ENCODE measurements at places on chromosomes 11 and 22. TPM values are rescaled to one million over a fixed set of nuclear protein-coding genes. Genes with fewer than 3 reads are reported as not detected.

DNA sequence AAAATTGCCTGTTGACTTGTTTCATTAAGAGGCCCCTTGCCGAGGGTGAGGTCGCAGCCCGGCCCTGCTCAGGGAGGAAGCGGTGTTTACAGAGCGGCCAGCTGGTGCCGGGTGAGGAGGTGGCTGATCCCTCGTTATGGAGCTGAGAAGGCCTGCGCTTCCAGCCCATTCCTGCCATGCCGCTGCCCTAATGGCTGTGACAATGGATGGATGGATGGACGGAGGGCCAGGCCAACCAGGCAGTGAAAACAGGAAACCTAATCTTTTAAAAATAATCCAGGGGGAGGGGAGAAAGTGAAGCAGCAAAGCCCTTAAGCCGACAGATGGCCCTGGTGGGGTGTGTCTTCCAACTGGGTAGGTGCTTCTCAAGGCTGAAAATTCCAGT, 38.5 kb downstream of the BCR start:
- DNase-seq = no peak

- DNase-seq = no peak
Measured at GRCh38 chr11:10314199-10315072, 9.6 kb downstream of the ADM start.

- no peak for DNase-seq
Measured at GRCh38 chr11:99632969-99633368, 612.2 kb downstream of the CNTN5 start.

DNA sequence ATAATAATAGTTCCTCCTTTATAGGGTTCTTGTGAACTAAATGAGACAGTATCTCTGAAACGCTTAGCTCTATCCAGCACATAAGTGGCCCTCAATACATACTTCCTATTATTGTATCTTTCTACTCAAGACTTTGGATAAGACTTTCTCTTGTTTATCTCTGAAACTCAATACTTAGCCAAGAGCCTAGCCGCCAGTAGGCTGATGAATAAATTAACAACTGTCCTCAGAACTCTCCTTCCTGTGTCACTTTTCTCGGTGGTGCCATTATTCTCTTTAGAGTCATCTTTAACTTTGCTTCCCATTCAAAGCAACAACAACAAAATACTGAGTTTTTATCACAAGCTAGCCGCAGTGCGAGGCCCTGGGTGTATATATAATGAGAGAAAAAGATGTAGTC, 86.9 kb downstream of the FAM83F start:
- no peak for DNase-seq

- DNase-seq = no peak
Measured at GRCh38 chr22:38461057-38461413, 6.0 kb upstream of the KCNJ4 start.

DNA sequence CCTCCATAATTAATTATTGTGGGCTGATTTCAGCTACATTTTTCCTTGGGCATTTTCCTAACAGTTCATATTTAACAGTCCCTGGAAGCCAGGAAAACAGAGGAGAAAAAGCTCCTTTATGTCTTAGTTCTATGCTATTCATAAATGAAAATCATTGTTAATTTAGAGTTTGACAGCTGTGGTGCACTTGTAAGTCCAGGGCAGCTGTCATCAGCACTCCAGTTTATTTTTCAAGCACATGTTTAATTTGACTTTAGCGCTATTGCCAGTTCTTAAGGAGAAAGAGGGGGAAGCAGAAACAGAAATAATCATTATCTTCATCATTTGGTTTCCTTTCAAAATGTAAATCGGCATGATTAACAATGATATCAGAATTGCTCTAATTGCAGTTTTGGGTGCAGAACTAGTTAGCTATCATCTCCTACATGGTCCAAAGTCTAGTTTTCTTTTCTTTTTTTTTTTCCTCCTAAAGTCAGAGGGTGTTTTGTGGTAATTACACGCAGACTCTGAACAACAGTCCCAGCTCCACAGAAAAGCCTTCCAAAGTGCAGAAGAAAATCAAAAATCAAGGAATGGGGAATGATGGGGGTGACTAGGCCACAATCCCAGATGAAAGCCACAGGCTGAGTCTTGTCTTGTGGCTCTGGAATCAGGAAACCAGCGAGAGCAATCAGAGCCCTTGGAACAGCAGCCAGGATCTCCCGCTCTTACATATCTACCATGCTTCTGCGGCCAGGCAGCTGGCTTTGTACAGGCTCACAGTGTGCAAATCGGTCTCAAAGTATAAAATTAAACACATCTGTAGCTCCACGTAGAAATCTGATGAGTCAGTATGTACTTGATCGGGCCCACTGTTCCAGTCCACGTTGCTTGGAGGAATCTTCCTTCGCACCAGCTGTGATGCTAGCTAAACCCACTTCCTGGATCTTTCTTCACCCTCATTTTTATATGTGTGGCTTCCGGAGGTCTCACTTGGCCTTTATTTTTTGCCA, 91.9 kb downstream of the SPON1 start:
- no peak for DNase-seq

DNA sequence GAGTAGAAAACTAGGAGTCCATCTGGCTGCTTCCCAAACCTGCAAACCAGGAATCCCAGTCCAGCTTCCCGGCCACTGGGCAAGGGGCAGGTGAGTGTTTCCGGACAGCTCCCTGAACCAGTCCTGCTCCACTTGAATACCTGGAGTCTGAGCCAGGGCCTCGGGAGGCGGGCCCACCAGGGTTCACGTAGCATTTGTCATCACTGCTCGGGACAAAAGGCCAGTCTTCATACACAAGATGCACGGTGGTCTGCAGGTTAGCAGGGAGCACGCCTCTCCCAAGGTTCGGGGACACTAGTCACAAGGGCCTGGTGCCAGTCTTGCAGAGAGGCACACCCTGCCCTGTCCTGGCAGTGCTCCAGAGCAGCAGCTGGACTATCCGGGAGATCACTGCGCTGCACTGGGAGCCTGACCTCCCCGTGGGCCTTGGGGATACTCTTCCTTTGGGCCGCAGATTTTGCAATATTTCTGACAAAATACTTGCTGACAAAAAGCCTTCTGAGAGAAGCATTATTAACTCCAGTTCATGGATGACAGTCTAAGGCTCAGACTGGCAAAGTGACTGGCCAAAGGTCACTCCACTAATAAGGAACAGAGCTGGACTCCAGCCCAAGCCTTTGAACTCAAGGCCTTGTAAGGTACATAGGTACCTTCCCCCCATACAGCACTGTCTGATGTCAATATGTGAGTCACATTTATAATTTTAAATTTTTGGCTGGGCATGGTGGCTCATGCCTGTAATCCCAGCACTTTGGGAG, 25.1 kb downstream of the CD6 start:
- DNase-seq = no peak

DNA sequence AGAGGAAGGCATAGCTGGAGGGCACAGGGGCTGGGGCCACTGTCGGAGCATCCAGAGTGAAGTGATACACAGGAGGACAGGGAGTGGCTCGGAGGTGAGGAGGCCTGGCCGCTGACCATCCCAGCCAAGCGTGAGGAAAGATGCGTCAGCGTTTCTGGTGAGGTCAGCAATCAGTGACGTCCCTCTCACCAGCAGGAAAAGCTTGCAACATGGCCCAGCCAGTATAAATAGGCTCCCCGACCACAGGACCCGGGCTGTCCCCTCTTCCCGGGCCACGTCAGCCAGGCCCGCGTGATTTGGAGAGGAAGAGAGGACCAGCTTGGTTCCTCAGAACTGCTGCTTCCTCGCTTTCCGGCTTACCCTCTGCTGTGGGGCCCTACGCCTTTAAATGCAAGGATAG, 4.2 kb upstream of the OSM start:
- no peak for DNase-seq

- DNase-seq = no peak
Measured at GRCh38 chr11:113806406-113806805, 26.8 kb downstream of the CLDN25 start.

DNA sequence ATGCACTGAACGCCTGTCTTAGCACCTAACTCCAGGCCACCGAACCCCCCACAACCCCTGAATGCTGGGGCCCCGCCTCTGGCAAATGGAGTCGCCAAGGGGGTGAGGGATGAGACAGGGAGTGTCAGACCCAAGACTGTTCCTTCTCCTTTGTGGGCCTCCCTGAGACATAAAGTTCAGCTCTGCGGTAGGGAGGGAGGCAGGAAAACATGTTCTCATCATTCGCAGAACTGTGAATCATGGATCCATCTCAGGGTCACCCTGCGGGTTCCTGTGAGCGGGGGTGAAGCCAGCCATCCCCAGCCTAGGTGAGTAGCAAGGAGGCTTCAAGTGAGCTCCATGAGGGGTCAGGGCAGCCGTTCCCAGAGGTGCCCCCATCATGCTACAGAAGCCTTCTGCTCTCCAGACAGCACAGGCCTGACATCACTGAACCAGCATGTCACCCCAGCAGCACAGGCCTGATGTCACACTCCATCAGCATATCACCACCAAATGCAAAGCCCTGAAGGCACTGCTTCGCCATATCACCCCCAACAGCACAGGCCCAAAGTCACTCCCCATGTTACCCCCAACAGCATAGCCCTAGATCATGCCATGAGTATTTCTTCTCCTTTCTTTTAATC, 27.2 kb downstream of the TMPRSS6 start:
- no peak for DNase-seq

- DNase-seq = no peak
Measured at GRCh38 chr11:131683131-131683530, 312.7 kb downstream of the NTM start.

- DNase-seq = no peak
Measured at GRCh38 chr22:50725597-50725996, 12.4 kb upstream of the ACR start.

DNA sequence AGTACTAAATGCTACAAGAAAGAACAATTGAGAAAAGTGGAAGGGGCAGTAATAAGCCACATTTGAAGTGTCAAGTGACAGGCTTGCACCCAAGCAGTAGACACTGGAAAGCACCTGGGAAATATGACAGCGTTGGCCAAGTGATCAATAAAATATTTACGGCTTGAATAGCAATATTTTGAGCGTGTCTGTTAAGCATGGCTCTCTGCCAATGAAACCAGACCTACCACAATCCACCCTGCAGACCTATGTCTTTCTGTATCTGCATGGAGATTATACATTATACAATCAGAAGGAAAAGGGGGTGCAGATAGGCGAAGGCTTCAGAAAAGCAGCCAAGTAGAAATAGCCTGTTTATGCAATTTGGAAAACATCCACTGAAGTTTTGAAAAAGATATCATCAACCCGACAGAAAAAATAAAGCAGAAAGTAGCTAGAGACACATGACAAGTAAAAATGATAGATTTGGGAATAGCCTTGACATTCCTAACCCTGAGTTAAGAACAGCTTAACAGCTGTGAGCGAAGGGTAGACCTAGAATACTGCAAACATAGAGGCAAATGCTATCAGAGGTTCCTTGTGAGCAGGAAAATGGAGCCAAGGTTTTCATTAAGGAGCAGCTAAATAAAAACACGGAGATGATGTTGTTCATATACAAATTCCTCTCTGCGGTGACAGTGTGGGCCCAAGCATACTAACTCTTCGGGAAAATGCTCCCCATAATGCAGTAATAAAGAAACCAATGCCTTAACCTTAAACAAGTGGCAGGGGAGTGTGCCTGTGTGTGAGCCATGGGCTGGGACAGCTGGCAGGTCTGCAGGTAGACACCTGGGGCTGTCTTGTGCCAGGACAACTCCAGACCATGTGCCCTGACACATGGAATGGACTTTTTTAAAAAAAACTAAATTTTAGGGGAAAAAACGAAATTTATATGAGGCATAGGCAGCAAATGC, 71.3 kb downstream of the ETS1 start:
- DNase-seq = peak; percentile 21

GRCh38 chr22:28419919-28420318, 259.7 kb downstream of the TTC28 start:
- DNase-seq = no peak

- DNase-seq = no peak
Measured at GRCh38 chr11:37817727-37818270, 1219.8 kb upstream of the RAG2 start.

DNA sequence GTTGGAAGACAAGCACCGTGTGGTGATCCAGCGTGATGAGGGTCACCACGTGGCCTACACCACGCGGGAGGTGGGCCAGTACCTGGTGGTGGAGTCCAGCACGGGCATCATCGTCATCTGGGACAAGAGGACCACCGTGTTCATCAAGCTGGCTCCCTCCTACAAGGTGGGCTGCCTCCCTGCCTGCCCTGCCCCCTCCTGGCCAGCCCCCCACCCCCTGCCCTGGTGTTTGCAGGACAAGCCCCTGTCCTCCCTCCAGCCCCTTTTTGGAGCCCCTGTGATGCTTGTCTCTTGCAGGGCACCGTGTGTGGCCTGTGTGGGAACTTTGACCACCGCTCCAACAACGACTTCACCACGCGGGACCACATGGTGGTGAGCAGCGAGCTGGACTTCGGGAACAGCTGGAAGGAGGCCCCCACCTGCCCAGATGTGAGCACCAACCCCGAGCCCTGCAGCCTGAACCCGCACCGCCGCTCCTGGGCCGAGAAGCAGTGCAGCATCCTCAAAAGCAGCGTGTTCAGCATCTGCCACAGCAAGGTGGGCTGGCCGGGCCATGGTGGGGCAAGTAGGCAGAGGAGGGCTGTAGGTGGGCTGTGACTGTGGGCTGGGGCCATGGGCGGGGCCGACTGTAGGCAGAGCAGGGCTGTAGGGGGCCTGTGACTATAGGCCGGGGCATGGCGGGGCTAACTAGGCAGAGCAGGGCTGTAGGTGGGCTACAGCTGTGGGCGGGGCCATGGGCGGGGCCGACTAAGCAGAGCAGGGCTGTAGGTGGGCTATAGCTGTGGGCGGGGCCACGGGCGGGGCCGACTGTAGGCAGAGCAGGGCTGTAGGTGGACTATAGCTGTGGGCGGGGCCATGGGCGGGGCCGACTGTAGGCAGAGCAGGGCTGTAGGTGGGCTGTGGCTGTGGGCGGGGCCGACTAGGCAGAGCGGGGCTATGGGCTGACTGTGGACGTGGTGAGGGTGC, 13.6 kb downstream of the MUC2 start:
- DNase-seq = no peak

DNA sequence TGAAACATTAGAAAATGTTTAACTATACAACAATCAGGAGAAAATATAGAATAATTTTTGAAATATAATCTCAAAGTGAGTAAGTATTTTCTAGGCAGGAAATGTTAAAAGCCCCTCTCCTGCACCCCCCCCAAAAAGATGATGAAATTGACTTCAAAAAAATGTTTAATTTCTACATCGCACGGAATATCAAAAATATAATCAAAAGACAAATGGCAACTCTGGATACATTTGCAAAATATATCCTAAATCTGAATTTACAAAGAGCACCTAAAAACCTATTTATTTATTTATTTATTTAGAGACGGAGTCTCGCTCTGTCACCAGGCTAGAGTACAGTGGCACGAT, 36.9 kb downstream of the OR4D9 start:
- DNase-seq = no peak

DNA sequence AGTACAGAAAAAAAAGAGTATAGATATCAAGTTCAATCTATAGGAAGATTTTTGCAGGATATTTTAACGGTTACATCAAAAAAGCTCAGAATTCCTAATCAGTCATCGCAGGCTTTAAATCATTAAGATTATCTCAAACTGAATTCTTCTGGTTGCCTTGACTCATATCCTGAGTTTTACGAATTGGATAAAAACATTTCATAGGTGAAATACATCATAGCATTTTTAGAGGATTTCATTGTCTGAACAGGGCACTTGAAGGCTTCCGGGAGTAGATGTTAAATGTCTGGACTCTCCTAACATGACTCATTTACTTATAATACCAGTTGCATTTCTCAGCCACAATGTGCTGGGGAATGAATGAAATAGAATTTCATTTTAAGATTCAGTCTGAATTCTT, 2216.6 kb upstream of the RAG2 start:
- no peak for DNase-seq

C1QTNF5 gene
- not detected for total RNA-seq

CHRM1 gene
- not detected for total RNA-seq

CECR2 gene
- not detected for total RNA-seq

EHF gene
- total RNA-seq = 0.20 TPM

MMP3 gene
- total RNA-seq = not detected

A4GALT gene
- total RNA-seq = not detected

F2 gene
- total RNA-seq = not detected

KCTD14 gene
- 0.20 TPM for total RNA-seq

HNRNPUL2 gene
- total RNA-seq = 58.7 TPM

HTR3A gene
- total RNA-seq = not detected

Measured in CD8-positive, alpha-beta memory T cell (primary cell).